ENCODE measurements at places on chromosomes 1 and 21. TPM values are rescaled to one million over a fixed set of nuclear protein-coding genes. Genes with fewer than 3 reads are reported as not detected.

GRCh38 chr1:205934788-205935187 lies 8.5 kb downstream of the SLC26A9 start:
- DNase-seq: no peak

The RIMKLA gene
- total RNA-seq: 3.7 TPM

The HSPB7 gene
- total RNA-seq: not detected

GRCh38 chr1:172485626-172486025 lies 41.8 kb upstream of the PIGC start:
- no peak for DNase-seq

The UTS2 gene
- total RNA-seq: not detected

All from Daoy (cell line).